ENCODE measurements at places on chromosomes 4 and X. TPM values are rescaled to one million over a fixed set of nuclear protein-coding genes. Genes with fewer than 3 reads are reported as not detected.

The HNRNPH2 gene
- 64.8 TPM for polyA plus RNA-seq

The MAGEC2 gene
- not detected for polyA plus RNA-seq

The ATP2B3 gene
- not detected for polyA plus RNA-seq

The VCX3B gene
- polyA plus RNA-seq, result not detected

The TAF7L gene
- 1.5 TPM for polyA plus RNA-seq

The TLR2 gene
- polyA plus RNA-seq, result 0.22 TPM

The TMSB15C gene
- polyA plus RNA-seq, result 4.4 TPM

The PPP1R2C gene
- polyA plus RNA-seq, result not detected

The ASB11 gene
- not detected for polyA plus RNA-seq

The HPGDS gene
- not detected for polyA plus RNA-seq

The GASK1B gene
- 32.9 TPM for polyA plus RNA-seq

The RAB40A gene
- 0.19 TPM for polyA plus RNA-seq

The MSL3 gene
- 27.3 TPM for polyA plus RNA-seq

The PLS3 gene
- polyA plus RNA-seq, result 300 TPM

The C4orf36 gene
- 1.2 TPM for polyA plus RNA-seq

The TMEM271 gene
- not detected for polyA plus RNA-seq

The SSX4 gene
- polyA plus RNA-seq, result not detected

The TMSB4X gene
- 6,856 TPM for polyA plus RNA-seq

The RS1 gene
- not detected for polyA plus RNA-seq

The MAGEE2 gene
- not detected for polyA plus RNA-seq

The MAGEA12 gene
- polyA plus RNA-seq, result not detected

The MAGEB16 gene
- not detected for polyA plus RNA-seq

The GIMD1 gene
- not detected for polyA plus RNA-seq

All from AG04450 (cell line).